ENCODE measurements at places on chromosomes 5 and 9.

- no peak for DNase-seq
These were observed 332.0 kb downstream of the TMEM161B start for GRCh38 chr5:87936667-87937066.

- peak; percentile 98 for DNase-seq
These were observed 8.1 kb downstream of the FAM193B start for GRCh38 chr5:177546258-177546741.

- DNase-seq = peak; percentile 78
These were observed 16.4 kb upstream of the ZBTB34 start for GRCh38 chr9:126844085-126844484.

DNA sequence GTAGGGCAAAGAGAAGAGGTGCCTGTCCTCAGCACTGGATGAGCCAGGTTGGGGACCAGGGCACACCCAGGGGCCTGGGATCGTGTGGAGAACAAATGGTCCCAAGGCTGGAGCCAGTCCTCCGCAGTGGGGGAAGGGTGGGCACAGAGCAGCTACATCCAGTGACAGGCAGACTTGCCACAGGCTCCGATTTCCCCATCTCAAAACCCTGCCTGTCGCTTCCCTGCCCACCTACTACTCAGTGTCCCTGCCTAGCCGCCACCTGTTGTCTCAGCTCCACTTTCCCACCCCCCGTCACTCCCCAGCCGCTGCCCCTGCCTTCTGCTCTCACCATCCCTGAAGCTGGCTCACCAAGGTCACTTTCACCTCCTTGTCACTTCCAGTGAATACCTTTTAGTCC lies 13.9 kb upstream of the ENHO start:
- DNase-seq = no peak

GRCh38 chr5:67644221-67644920 lies 447.8 kb upstream of the CD180 start:
- no peak for DNase-seq

GRCh38 chr5:155049569-155050383 lies 36.2 kb downstream of the KIF4B start:
- no peak for DNase-seq

GRCh38 chr5:97107318-97107717 lies 35.1 kb downstream of the LIX1 start:
- no peak for DNase-seq

DNA sequence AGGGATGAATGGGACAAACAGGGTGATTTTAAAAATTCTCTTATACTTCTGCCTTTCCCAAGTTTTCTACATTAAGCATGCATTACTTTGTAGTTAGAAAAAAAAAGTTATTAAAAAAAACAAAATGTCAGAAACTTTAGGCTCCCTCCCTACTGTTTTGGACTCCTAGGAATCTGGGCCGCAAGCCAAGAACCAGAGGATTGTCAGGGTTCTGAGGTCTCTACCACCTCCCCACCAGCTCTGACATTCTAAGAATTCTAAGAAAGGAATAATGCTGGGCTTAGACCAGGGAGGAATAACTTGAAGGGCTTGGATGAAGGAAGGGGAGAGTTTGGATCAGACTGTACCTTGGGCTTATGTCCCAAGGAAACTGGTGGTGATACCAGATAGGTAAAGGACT lies 1.1 kb upstream of the ARHGEF39 start:
- no peak for DNase-seq

DNA sequence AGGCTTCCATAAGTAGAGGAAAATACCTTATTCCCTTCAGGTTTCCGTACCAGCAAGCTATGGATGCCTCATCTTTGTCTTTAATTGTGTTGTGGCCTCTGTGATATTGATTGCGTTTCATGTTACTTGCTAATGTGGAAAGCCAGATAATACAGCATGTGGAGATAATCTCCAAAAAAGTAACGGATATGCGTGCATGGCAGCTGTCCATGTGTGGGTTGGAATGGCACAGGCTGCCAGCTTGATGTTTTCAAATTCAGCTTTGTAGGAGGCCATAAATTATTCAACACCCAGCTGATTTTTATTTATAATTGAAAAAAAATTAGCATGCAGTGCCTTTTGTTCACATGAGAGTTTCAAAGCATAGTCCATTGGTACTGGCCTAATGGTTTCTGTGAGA lies 144.9 kb downstream of the GIN1 start:
- DNase-seq = no peak

GRCh38 chr9:92767066-92768054 lies 2.7 kb upstream of the BICD2 start:
- no peak for DNase-seq

DNA sequence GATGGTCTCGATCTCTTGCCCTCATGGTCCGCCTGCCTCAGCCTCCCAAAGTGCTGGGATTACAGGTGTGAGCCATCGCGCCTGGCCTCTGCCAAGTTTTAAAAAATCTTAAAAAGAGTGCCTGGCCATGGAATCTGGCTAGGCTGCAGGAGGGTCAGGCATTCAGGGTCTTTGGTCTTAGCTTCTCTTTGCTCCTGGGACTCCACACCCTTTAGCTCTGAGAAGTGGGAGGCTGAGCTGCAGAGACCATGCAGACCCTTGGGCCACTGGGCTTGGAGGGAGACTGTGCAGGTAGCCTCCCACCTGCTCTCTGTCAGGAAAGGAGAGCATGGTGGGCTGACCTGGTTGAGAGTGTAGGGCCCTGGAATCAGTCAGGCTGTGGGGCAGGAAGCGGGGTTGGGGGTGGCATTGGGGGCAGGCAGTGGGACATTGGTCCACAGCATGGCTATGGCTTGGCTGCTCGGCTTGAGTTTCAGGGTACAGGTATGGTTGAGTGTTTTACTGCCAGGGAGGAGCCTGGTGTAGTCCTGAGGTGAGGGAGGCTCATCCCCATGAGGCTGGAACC lies 20.8 kb downstream of the PHF2 start:
- DNase-seq = no peak

DNA sequence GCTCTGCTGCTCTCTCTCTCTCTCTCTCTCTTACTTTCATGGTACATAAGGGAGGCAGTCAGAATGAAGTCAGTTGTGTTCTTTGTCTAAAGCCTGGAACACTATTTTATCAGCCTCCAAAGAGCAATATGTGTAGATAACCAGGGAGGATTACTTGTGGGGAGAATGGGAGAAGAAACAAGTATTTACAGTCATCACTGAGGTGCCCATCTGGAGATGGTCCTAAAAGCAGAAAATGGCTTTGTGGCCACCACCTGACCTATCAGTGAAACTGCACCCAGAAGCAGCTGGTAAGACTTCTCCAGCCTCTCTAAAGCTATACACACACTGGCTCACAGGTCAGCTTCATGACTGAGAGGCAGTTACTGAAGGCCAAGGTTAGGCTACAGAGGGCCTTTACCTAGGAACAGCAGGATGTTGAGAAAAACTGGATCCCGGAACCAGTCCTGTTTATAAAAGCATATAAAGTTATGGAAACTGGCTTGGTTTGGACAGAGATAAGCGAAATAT lies 75.1 kb downstream of the MRPS27 start:
- peak; percentile 60 for DNase-seq

- no peak for DNase-seq
These were observed 31.0 kb downstream of the PCDHGC5 start for GRCh38 chr5:141519605-141520565.

GRCh38 chr5:55364537-55365055 lies 56.8 kb downstream of the MTREX start:
- no peak for DNase-seq

- no peak for DNase-seq
These were observed 1638.3 kb downstream of the MAT2B start for GRCh38 chr5:165143741-165144140.

- DNase-seq = no peak
These were observed 812.2 kb downstream of the DTWD2 start for GRCh38 chr5:118176146-118176545.

DNA sequence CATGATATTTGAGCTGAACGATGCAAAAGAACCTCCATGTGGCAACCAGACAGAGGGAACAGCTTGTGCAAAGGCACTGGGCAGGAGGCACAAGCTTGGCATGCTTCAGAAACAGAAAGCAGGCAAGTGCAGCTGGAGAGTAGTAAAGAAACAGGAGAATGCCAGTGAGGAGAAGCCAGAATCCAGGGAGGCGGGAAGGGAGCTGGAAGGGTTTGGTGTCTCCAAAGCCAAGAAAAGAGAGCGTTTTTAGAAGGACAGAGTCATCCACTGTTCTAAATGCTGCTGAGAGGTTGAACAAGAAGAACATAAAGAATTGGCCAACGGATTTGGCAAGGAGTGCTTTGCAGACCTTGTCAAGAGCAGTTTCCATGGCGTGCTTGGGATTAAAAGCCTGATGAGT lies 124.7 kb downstream of the TLE1 start:
- DNase-seq = no peak

All from HFFc6 (cell line).